ENCODE measurements at places on chromosomes 1 and 21.

DNA sequence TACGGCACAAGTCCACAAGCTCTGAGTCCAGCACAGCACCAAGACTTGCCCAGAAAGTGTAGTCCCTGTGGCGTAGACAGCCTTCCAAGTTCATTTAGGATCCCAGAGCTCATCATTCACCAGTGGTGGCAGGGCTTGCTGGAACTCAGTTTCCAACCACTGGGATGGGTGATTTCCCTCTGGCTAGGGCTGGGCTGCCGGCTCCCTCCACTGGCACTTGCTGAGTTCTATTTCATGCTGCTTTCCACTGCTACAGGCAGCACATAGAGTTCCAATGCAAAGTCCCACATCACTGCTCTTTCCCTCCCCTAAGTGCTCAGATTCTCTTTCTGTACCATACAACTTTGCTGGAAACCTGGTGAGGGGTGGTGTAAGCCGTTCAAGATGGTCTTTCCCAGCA is 510.3 kb upstream of the TMPRSS15 start:
- DNase-seq: no peak

- DNase-seq: no peak
Observed at GRCh38 chr1:6447818-6448748, 17.9 kb downstream of the TNFRSF25 start.

GRCh38 chr1:234614081-234614489 is 4.1 kb upstream of the IRF2BP2 start:
- no peak for DNase-seq

DNA sequence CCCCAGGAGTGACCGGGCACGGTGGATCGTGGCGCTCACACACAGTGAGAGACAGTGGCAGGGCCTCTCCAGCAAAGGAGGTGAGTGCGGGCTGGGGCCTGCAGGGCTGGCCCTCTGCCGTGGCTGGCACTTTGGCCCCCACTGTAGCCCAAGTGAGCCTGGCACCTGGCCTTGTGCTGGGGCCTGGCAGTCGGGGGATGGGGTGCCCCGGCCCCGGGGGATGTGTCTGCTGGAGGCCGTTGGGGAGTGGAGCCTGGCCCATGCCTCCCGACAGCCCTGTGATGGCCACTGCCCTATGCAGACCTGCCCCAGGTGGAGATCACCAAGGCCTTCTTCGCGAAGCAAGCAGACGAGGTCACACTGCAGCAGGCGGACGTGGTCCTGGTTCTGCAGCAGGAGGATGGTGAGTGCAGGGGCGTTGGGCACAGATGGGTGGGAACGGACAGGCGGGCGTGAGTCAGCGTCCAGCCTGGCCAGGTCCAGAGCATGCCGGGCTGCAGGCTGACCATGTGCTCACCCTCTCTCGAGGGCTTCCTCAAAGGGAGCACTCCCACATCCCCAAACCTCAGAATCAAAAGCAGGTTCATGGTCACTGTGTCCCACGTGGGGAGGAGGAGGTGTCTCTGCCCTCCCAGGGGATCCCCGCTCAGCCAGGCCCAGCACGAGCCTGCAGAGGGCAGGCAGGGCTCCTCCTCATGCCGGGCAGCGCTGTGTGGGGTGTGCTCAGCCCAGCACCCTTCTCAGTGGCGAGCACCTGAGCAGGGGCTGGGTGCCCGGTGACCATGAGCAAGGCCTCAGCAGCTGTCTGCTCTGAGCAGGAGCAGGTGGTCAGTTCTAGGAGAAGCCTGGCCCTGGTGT is 25.3 kb downstream of the ARHGEF16 start:
- no peak for DNase-seq

DNA sequence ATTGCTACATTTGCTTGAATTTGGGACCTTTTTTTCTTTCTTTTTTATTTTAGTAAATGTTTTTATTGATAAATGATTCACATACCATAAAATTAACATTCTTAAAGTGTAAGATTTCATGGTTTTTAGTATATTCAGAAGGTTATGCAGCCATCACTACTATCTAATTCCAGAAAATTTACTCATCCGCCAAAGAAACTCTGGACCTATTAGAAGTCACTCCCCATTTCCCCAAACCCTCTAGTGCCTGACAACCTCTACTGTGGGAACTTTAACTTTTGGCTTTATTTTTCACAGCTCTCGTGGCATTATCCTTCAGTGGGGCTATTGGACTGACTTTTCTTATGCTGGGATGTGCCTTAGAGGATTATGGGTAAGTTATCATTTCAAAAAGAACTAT is 4.5 kb downstream of the LEPR start:
- DNase-seq: no peak

- DNase-seq: no peak
Observed at GRCh38 chr21:42959728-42960127, 14.6 kb upstream of the PKNOX1 start.

GRCh38 chr21:45365608-45366241 is 39.2 kb upstream of the COL18A1 start:
- no peak for DNase-seq

DNA sequence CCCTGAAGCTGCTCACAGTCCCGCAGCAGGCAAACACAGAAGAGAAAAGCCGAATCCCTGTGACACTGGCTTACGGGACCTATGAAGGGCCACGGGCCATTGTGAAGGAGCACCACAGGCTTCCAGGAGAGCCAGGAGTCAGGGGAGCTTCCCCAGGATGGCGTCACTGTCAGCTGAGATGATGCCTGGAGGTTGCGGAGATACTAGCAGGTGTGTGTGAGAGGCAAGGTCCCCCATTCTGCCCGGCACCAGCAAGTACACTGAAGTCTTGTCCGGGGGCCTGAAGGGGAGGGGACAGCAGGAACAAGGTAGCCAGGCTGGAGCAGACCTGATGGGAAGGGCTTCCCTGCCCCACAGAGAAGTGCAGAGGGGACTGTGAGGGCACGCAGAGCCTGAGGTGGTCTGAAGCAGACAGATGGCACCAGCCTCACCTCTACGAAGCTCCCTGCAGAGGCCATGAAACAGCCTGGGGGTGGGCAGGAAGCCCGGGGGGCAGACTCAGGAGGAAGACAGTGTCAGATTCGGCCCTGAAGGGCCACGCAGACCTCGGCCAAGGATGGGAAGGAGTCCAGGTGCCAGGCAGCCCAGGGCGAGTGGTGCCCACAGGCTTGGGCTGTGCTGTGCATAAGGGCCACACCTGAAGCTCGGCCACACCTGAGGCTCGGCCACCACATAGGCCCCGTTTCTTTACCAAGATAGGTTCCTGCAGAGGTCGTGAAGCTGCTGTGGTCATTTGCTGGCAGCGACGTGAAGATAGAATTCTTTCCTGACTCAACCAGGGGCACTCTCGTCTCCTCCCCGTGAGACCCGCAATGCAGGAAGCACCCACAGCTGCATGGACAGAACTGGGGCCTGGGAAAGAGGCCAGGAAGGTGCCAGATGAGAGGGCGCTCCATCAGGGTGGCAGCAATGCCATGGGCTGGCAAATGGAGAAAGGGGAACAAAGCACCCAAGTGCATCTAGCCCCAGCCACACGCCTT is 10.1 kb downstream of the TCP10L start:
- DNase-seq: no peak

DNA sequence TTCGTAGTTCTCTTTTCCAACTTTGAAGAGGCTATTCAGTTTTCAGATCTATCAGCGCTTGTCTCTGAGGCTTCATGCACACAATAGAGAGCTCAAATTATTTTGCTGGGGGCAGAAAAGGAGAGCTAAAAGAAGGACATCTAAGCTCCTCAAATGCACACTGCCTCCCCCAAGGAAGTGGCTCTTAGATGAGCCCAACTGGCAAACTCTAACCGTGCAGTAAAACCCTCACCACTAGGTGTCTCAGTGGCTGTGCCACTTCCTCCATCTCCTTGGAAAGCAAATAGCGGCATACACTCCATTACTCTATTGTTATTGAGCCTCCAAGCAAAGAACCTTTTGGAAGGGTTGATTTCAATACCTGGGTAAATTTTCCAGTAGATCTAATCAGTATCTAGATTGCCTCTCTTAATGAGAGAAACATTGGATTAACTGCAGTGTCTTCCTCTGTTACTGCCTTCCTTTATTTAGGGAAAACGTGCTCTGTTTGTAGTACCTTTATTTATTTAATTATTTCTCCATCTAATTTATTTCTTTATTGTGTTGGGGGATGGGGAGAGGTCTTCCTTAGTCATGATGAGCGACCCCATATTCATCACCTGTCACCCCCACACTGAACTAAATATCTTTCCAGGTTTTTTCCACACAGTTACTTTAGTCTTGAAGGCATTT is 9.2 kb upstream of the SFPQ start:
- peak; percentile 33 for DNase-seq

DNA sequence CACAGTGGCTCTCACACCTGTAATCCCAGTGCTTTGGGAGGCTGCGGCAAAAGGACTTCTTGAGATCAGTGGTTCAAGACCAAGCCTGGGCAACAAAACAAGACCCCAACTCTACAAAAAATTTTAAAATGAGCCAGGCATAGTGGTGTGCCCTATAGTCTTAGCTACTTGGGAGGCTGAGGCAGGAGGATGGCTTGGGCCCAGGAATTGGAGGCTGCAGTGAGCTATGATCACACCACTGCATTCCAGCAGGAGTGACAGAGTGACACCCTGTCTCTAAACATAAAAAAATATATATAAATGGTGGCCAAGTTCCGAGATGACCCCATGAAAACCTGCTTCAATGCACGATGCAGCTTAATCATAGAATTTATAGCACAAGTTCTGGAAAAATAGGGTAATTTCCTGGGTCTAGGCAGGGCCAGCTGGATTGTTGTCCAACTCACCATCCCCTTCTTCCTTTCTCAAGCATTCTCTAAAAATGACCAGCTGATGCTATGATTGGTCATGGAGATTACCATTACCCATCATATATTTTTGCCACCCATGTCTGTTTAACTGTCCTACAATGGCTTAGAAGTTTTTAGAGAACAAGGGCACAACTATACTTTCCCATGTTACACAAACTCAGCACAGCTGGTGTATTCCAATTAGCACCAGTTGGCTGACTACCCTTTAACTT is 5.3 kb upstream of the GNPAT start:
- DNase-seq: no peak

DNA sequence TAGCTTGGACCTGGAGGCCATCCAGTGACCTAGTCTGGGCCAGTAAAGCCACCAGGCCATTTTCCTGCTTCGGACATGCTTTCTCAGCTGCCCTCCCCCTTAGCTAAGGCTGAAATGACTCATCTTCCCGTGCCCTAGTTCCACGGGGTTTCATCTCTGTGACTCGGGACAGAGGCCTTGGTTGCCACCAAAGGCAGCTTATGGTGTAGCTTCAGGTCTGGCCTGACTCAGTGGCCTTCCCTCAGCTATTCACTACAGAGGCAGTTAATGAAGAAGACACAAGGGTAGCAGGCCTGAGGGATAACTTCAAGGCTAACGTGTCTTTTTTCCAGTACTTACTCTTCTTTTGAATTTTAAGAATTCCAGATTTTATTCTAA is 82.4 kb downstream of the PBX1 start:
- no peak for DNase-seq

- no peak for DNase-seq
Observed at GRCh38 chr1:182867861-182868260, 28.7 kb downstream of the DHX9 start.

DNA sequence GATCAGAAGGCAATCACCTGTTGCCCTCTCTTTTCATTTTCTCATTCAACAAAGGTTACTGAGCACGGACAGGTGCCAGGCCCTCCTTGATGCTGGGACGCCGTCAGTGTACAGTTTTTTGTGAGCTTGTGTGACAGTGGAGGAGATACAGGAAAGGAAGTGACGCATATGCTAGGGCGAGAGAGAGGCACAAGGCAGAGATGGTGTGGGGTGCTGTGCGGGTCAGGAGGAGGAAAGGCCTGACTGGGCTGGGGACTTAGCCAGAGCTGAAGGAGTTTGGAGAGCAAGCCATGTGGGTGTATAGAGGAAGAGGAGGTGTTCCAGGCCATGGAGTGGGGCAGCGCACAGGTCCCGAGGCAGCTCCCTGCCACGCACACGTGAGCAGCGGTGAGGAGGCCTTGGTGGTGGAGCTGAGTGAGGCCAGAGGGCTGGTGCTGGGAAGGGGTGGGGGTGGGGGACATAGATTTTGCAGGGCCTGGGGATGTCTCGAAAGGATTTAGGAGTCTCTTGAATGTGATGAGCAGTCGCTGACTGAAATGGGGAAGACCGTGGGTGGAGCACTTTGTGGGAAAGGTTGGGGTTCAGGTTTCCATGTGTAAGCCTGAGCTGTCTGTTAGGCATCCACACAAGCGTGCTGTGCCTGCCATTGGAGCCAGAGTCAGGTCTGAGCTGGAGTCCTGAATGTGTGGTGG is 46.0 kb downstream of the TRAPPC10 start:
- DNase-seq: no peak

- DNase-seq: no peak
Observed at GRCh38 chr1:58585166-58585565, 8.1 kb upstream of the TACSTD2 start.

DNA sequence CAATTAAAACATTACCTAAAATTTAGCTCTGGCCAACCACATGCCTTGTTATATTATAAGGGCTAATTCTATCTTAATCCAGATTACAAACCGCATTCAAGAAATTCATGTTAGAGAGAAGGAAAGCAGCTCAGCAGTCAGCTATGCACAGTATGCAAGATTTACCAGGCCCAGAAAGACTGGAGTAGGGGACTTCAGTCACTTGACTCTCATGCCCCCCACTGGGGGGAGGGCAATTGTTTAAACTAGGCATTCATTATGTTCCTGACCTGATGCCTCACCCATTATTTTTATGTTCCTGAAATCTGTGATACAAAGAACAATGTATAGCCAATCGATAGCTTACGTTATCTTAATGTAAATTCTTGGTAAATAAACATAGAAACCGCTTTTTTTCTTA is 96.9 kb downstream of the ZNF644 start:
- no peak for DNase-seq

- DNase-seq: peak; percentile 14
Observed at GRCh38 chr1:172180501-172181285, 239.8 kb upstream of the C1orf105 start.

DNA sequence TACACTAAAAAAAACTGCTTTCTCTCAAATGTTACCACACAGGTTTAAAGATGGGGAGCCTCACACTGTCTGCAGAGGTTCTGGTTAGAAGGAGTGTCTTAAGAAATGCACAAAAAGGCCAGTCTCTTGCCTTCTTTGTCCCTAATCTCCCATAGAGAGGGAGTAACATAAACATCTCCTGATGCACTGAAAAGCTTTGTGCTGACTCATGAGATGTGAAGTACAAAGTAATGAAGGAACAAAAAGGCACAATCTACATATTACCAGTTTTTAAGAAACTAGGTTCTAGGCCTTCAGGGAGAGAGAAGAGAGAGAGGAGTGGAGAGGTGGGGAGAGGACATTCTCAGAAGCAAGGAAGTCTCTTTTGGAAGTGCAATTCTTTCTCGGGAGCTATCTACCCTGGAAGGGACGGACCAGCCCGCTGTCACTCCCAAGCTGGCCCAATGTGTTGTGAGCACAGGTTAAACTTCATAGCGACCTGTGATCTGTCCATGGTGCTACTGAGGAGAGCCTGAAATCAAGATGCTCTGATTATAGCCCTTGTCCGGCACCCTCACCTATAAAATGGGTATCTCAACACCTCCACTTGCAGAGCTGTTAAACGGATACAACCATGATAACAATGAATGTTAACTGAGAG is 458.1 kb downstream of the DISC1 start:
- no peak for DNase-seq

DNA sequence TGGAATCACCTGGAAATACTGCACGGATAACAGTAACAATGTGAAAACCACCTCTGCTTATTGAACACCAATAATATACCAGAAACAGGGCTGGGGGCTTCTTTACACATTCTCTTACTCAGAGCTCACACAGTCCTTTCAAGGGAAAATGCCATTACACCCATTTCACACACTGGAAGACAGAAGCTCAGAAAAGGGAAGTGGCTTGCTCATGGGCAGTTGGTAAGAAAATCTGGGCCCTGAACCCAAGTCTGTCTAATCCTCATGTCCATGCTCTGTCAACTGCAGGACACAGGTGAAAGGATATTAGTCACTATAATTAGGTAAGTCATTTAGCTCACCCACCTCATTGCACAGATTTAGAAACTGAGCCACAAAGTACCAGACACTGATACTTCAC is 18.6 kb downstream of the C8A start:
- no peak for DNase-seq
